ENCODE measurements at places on chromosomes 2 and 18. TPM values are rescaled to one million over a fixed set of nuclear protein-coding genes. Genes with fewer than 3 reads are reported as not detected.
A peak's percentile ranks its signal among the peaks of the same experiment; 100 is the strongest.

- H3K27ac ChIP-seq, result no peak overlapping the region
- H3K4me1 ChIP-seq, result peaks cover 6% of the 10 kb centered on the region
- H3K36me3 ChIP-seq, result no peaks in the 10 kb centered on the region
- no peaks in the 10 kb centered on the region for H3K27me3 ChIP-seq
- DNase-seq, result no peak
Measured at GRCh38 chr2:48438266-48438665, 91.7 kb upstream of the STON1 start.

DNA sequence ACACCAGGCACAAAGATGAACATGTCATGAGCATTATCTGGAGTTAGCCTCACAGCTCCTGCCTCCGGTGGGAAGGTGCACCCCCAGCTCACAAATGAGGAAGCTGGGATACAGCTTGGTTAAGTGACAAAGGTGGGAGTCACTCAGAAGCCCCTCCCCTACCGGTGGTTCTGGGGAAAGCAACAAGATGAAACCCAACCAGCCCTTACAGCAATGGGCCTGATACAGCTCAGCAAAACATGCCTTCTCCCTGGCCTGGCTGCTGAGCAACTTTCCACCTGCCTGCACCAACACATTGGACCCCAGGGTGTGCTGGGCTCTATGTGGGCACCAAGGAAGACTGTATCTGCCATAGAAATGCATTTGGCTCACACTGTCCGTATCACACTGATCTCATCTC lies 113.2 kb downstream of the GYPC start:
- no peak for DNase-seq
- H3K4me3 ChIP-seq, result no peak overlapping the region
- no peaks in the 10 kb centered on the region for H3K27me3 ChIP-seq
- H3K36me3 ChIP-seq, result no peaks in the 10 kb centered on the region

- no peak for DNase-seq
- no peaks in the 10 kb centered on the region for H3K4me1 ChIP-seq
- H3K36me3 ChIP-seq, result no peaks in the 10 kb centered on the region
- H3K27ac ChIP-seq, result no peak overlapping the region
Measured at GRCh38 chr2:181317511-181317910, 139.7 kb upstream of the ITGA4 start.

DNA sequence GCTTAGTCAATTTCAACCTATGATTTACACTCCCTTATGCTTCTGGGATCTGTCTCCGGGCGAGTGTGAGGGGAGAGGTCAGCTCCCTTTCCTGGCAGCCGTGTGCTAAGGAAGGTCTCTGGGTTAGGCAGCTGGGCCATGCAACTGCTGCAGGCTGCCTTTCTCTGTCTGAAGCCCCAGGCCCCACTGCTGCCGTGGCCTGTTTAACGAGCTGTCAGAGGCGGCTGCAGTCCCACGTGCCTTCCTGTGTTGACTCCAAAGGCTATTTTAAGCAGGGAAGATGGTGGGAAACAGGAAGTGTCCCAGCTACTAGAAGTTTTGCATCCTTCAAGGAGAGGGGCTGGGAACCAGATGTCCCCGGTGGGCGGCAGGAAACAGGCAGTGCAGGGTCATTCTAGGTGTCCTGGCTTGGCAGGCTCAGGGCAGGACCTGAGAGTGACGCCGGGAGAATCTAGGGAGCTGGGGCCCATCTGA lies 186.4 kb downstream of the TNS1 start:
- H3K36me3 ChIP-seq, result no peaks in the 10 kb centered on the region
- no peak overlapping the region for H3K4me3 ChIP-seq
- no peak overlapping the region for H3K27ac ChIP-seq
- no peaks in the 10 kb centered on the region for H3K27me3 ChIP-seq
- peaks cover 7% of the 10 kb centered on the region for H3K4me1 ChIP-seq
- DNase-seq, result no peak

DNA sequence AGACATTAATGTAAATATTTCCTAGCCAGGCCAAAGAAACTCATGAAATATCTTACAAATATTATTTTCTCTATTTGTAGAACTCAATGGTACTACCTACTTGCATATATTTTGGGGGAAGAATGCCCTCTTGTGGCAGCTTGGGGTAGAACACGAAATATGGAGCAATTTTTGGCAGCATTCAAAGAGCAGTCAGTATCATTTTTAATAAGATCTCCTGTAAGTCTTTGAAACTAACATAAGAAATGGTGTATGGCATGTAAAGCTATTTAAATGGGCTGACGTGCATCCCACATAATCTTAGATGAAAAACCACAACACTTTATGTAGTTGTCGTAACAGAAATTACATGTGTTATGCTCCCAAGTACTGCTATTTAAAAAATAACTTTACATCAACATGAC lies 62.3 kb upstream of the CCDC195 start:
- no peaks in the 10 kb centered on the region for H3K27me3 ChIP-seq
- peak; percentile 32 for DNase-seq
- H3K27ac ChIP-seq, result no peak overlapping the region
- H3K4me3 ChIP-seq, result no peak overlapping the region
- no peaks in the 10 kb centered on the region for H3K36me3 ChIP-seq

The NYAP2 gene
- 0.11 TPM for total RNA-seq

DNA sequence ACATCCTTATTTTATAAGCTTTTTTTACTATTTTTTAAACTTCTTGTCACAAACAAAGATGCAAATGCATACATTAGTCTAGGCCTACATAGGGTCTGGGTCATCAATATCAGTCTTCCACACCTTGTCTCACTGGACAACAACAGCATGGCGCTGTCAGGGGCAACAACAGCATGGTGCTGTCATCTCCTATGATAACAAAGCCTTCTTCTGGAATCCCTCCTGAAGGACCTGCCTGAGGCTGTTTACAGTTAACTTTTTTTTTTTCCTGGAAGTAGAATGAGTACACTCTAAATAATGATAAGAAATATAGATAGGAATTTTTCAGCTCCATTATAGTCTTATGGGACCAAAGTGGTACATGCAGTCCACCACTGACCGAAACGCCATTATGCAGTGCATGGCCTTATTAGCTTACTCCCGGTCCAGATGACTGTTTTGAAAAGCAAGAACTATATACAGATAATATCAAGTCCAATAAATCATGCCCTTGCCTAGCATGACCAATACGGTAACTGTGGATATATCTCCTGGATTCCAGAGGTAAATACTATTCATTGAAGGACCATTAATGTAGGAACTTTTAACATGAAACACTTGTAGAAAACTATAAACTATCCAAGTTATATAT lies 38.4 kb downstream of the TCF4 start:
- H3K27me3 ChIP-seq, result no peaks in the 10 kb centered on the region
- no peak overlapping the region for H3K27ac ChIP-seq
- H3K4me3 ChIP-seq, result no peak overlapping the region
- no peaks in the 10 kb centered on the region for H3K4me1 ChIP-seq

DNA sequence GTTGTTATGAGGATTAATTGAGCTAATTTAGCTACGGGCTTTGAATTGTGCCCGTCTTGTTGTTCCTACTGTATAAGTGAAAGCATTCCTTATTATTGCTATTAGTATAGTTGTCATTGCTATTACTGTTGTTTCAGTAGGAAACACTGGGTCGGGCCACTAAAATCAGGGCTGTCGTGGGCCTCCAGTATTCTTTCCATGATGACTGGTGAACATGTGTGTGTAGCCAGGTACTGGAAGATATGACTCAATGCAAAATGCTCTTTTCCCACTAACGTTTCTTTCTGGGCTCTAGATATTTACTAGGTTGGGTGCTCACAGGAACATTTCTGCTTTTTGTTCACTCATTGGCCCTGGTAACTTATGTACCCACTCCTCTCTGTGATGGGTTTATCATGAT lies 4.9 kb downstream of the TTL start:
- no peaks in the 10 kb centered on the region for H3K27me3 ChIP-seq
- no peak for DNase-seq
- peaks cover 5% of the 10 kb centered on the region for H3K4me1 ChIP-seq
- no peak overlapping the region for H3K4me3 ChIP-seq
- H3K36me3 ChIP-seq, result no peaks in the 10 kb centered on the region

DNA sequence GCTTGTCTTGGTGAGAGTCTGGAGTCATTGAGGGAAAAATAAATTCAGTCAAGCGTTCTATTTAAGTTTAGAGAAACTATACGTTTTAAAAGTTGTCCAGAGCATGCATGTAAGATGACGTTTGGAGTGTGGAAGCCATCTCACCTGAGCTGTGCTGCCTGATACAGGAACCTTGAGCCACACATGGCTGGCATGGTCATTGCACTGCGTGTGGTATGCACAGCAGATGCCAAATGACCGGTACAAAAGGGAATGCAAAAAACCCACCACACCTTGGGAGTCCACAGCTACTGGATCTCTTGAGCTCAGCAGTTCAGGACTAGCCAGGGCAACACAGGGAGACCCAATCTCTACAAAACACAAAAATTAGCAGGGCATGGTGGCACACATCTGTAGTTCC lies 4.3 kb downstream of the MZT2B start:
- H3K27ac ChIP-seq, result no peak overlapping the region
- no peak overlapping the region for H3K4me3 ChIP-seq
- DNase-seq, result no peak
- H3K4me1 ChIP-seq, result peaks cover 4% of the 10 kb centered on the region
- H3K27me3 ChIP-seq, result no peaks in the 10 kb centered on the region
- H3K36me3 ChIP-seq, result peaks cover 2% of the 10 kb centered on the region

GRCh38 chr18:21912339-21913239 lies 172.0 kb downstream of the MIB1 start:
- no peaks in the 10 kb centered on the region for H3K36me3 ChIP-seq
- H3K4me3 ChIP-seq, result no peak overlapping the region
- H3K27ac ChIP-seq, result no peak overlapping the region
- peaks cover 29% of the 10 kb centered on the region for H3K4me1 ChIP-seq

All from Caco-2 (cell line).